ENCODE measurements at places on chromosomes 13 and 19.

DNA sequence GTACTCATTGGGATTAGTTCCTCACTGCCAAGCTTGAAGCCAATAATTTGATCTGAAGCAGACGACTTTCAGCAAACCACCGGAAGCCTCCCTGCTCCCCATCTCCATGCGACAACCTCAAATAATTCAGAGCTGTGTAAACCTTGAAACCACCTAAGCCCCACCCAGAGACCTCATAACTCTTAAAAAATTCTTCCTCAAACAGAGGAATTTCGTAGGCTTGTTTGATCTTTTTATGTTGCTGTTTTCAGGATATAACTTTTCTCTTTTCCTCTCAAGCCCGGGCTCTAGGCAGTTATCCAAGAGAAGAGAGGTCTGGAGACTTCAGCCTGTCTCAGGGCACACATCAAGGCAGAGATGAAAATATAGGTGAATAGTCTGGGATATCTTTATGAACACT lies 311.6 kb downstream of the KCNRG start:
- DNase-seq, result no peak

DNA sequence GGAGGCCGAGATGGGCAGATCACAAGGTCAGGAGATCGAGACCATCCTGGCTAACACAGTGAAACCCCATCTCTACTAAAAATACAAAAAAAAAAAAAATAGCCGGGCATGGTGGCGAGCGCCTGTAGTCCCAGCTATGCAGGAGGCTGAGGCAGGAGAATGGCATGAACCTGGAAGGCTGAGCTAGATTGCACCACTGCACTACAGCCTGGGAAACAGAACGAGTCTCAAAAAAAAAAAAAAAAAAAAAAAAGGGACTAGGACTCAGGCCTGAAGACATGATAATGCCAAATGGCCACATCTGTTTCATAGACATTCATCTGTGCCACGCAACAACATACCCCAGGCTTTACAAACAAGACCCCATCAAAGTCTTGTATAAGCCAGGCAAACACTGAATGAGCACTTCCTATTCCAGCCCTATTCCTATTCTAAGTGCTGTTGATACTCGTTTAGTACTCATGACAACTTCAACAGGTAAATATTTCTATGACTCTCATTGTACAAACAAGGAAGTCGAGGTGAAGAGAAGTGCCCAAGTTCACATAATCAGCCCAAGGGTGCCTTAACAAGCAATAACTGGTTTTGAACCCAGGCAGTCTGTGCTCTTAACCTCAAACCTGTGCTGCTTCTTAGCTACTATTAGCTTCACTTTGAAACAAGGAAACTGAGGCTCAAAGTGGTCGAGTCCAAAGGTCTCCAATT lies 1.7 kb downstream of the B9D2 start:
- DNase-seq, result no peak

DNA sequence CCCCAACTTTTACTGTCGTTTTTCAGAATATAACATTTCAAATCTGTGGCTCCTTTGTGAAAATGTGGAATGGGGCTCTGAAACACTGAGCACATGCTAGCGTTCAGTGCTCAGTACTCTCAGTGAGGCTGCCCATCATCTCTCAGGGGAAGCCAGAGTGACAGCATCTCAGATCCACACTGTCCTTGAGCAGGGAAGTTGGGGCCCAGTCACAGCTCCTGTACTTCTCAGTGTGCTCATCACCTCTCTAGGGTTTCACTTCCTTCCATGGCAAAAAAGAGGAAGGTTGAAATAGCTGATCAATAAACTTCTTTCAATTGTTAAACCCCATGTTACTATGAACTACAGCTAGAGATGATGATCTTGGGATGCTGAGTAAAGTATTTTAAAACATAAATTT lies 565.9 kb upstream of the SPRY2 start:
- DNase-seq, result no peak

DNA sequence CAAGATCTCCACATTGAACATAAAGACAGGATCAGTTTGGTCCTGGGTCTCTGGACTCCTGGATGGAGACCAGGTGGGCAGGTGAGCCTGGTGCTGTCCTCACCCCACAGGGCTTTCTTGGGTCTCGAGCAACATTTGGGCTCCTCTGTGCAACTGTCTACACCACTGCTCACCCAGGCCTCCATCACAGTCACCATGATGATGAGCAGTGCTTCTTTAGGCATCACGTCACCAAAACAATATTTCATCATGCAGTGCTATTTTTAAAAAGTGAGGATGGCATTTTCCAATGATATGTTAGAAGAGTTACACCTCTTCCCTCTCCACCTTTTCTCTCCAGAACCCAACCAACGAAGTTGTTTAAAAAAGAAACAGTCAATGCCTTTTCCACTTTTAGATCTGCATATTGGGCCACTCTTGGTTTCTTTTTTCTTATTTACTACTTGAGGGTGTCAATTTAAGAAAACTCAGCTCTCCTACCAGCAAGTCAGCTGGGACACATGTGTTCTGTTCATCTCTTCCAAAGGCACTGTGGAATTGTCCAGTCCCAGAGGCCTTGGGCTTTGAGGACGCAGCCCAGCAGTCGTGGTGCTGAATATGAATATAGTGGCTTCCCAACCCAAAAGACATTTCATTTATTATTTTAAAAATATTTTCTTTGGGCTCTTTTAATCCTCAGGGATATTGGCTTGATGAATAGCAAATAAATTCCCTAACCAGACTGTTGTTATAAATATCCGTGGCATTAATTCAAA lies 405.7 kb downstream of the KCNRG start:
- no peak for DNase-seq

GRCh38 chr13:110625771-110626321 lies 10.5 kb downstream of the NAXD start:
- no peak for DNase-seq

- no peak for DNase-seq
Measured at GRCh38 chr13:114064450-114065140, 67.8 kb downstream of the RASA3 start.

DNA sequence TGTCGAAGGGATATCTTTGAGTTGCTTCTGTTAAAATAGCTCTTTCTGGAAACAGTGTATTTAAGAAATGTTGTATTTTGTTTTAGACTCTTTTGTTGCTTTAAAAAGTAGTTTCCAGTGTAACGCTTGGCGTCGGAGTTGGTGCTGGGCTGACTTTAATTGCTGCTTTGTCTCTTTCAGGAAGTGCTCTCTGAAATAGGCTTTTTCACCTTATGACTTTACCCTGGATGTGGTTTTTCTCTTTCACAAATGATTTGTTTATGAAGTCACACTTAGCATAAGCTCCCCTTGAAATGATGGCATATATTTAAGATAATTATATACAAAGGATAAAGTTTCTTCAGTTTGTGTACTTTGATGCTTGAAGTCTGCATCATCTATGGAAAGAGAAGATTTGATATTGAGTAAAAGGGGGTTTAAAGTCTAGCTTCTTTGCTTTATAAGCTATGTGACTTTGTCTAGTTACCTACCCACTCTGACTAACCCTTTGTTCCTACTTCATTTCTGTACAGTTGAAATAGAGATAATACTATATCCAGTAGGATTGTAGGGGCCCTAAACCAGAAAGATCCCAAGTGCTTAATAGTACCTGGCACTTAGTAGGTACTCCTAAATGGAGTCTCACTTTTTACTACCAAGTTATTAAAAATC lies at the start of gene GPR18:
TSS of gene GPR18 (minus strand) at position 170 of the 651 bp plus-strand sequence. CDS start 2,507 bp downstream, outside the sequence.
- DNase-seq, result no peak

DNA sequence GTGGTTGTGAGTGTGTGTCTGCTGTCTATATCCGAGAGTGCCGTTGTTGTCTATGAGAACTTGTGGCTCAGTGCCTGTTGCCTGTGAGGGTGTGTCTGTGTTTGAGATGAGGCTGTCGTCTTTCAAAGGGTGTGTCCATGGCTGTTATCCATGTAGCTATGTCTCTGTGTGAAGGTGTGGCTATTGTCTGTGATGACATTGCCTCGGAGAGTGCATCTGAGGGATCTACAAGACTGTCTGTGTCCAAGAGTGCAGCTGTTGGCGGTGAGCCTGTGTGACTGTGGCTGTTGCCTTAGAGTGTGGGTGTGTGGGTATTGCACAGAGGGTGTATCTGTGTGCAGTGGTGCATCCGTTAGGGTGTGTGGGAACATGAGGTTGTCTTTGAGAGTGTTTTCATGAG lies 4.9 kb downstream of the NUMBL start:
- no peak for DNase-seq

DNA sequence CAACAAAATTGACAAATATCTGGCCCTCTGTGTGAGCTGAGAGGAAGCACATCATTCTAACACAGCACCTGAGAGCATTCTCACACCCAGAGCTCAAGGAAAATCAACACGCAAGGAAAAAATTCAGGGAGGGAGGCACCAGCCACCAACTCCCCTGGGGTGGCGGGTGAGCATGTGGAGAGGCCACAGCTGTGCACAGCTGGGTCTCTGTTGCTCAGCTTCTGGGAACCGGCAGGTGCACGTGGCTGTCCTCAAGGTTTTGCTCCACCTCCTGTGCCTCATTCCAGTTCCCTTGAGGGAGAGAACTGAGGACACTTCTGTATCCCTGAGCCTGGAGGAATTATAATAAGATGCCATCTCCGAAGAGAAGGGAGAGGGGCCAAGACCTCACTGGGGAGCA lies 134.0 kb downstream of the USP12 start:
- no peak for DNase-seq

GRCh38 chr19:15124572-15125231 lies 17.5 kb downstream of the SYDE1 start:
- DNase-seq, result no peak

GRCh38 chr19:14164724-14165493 lies 28.5 kb upstream of the ASF1B start:
- no peak for DNase-seq

- peak; percentile 88 for DNase-seq
Measured at GRCh38 chr19:54207983-54208783, 7.5 kb downstream of the RPS9 start.

Data from CD4-positive, alpha-beta T cell treated with Interleukin-15 for 1 hour (primary cell).